ENCODE measurements at places on chromosomes 6 and 20.

DNA sequence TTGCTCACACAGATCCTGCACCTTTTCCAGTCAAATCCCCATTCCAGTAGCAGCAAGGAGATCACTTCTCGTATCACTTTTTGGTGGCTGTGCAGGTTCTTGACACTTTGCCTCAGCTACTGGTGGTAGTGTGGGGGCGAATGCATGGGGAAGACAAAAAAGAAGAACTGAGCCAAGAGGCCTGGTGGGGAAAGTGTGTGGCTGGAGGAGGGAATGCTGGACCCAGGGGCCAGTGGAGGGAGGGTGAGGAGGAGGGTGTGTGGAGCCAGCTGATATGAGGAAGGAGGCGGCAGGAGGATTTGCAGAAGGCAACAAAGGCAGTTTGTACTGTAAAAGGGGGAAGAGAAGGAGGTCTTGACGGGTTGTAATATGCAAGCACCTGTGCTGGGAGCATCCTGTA, 15.7 kb upstream of the HLA-C start:
- no peak for DNase-seq

DNA sequence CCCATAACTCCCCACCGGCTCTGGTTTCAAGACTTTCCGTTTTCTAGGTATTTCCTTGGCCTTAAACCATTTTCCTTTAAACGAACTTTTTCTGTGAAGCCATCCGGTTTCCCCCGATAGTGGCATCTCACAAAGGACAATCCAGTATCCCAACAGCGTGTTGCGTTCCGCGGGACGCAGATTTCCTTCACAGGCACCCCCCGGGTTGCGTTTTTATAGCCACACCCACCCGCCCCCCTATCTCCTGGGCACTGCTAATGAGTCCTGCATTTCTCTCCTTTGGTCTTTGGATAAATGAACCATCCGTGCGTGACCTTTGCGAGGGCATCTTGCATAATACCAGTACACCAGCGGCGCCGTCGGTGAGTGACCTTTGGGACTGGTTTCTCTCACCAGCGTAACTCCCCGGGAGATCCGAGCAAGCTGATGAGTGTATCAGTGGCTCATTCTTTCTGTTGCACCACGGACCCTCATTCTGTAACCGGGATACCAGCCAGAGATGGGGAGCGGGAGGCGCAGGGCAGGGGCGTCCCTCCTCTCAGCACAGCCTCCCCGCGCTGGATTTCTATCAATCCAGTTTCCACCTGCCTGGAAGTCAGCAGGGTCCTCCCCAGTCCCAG, 586 bp upstream of the NQO2 start:
- no peak for DNase-seq

DNA sequence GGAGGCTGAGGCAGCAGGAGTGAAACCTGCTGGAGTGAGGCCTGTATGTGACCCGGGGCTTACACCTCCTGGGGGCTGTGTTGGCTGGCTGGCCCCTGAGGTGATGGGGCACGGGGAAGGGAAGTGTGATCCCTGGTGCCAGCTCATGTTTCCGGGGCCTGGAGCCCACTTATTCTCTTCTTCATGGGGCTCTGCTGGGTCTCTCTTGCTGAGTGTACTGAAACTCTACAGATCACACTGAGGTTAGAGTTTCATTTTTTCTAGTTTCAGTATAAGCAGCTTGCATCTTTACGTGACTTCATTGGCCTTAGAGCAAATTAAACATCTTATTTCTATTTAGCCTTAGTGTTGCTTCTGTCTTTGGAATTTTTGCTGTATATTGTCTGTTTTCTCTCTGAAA, 96.2 kb downstream of the ANKS1A start:
- DNase-seq = no peak

DNA sequence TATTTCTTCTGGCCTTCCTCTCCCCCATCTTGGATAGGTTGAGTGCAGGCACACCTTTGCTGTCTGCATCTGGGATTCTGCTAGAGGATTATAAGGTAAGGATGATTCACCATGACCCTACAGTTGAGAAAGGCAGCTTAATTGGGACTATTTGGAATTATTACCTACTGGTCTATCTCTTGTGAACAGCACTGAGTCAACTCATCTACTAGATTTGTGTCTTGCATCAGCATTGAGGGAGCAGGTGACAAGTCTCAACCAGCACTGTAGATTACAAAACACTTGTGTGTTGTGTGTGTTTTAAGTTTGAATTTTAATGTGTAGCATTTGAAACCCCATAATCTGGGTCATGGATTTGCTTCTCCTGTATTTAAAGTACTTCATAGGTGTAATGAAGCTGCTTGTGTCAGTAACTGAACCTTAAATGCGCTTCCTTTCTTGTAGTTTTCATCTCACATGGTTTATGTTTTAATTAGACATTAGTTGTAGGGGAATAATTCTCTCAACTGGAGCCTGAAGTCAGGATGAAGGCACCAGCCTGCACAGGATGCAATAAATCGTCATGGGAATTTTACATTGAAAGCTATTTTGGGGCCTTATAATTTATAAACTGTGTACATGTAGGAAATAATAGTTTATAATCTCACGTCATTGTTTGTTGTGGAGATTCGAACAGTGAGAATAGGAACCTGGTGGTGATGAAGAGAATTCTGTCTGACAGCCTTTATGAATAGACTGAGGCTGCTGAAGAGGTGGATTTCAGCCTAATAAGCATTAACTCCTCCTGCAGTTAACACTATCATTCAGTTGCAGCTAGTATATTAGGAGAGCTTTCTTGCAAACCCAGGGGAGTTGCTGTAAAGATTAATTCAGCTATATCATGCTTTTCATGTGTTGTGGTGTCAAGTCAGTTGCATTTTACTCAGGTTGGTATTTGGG, 125.1 kb downstream of the JARID2 start:
- DNase-seq = no peak
